ENCODE measurements at places on chromosomes 12 and 14.

GRCh38 chr14:55329999-55330710, 58.9 kb downstream of the FBXO34 start:
- no peak for DNase-seq

- no peak for DNase-seq
Measured at GRCh38 chr12:121618659-121619233, 7.6 kb upstream of the ORAI1 start.

- no peak for DNase-seq
Measured at GRCh38 chr12:46832130-46832704, 6.4 kb upstream of the SLC38A4 start.

GRCh38 chr12:66602483-66603143, 76.3 kb downstream of the GRIP1 start:
- no peak for DNase-seq

GRCh38 chr14:50768680-50769079, 62.3 kb downstream of the NIN start:
- DNase-seq: no peak

DNA sequence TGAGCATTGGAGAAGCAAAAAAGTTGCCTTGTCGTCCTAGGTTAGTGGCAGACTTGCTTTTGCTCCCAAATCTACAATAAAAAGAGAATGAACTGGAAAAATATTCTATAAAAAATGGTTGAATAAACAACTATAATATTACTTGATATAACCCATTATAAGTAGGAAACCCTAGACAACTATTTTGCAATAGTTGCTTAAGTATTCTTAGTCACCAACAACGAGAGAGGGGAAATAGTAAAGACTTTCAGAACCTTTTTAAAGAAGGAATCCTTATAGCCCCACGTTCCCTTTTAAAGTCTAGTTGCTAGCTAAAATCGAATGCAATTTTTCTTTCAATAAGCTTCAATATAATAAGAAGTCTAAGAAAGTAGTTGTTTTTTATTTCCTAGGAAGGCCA, 17.5 kb downstream of the AQP6 start:
- DNase-seq: no peak
